SK-N-SH (cell line): ENCODE measurements at places on chromosomes 5 and 9.

- no peak for DNase-seq
These were observed 43.9 kb upstream of the GLIPR2 start for GRCh38 chr9:36092509-36093215.

GRCh38 chr5:55600086-55600485 is 65.3 kb upstream of the PLPP1 start:
- DNase-seq: no peak

DNA sequence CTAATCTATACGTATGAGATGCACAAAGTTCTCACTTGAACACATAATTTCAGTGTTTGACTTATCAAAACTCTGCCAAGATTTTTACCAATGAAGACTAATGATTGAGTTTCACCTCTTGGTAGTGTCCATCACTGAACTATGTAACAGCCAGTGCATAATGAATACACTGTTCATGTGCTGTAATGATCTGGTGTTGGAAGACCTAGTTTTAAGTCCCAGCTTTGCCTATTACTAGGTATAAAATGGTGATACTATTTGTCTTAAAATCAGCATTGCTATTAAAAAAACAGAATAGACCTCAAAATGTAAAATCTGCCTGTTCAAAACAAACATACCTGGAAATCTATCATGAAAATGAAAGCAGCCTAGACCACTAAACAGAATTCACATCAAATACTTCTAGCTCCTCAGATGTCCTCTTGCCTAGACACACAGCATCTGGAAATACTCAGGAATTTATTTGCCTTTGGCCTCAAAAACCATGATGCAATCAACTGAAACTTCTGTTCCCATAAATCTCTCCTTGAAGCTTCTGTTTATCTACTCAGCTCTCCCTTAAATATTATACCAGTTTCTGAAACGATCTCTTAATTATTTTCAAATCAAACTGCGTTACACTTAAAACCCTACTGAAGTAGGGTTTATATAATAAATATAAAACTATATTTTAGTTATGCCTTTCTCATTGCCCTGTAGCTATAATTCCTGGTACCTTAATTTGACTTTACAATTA is 38.1 kb downstream of the MRPS27 start:
- peak; percentile 45 for DNase-seq

- DNase-seq: no peak
These were observed 1.1 kb downstream of the RUSC2 start for GRCh38 chr9:35490910-35491465.

GRCh38 chr5:69250593-69250992 is 15.9 kb downstream of the CDK7 start:
- no peak for DNase-seq

- no peak for DNase-seq
These were observed 107.8 kb downstream of the NUDT12 start for GRCh38 chr5:103454770-103455169.

GRCh38 chr9:127437497-127438264 is 13.5 kb downstream of the ZNF79 start:
- DNase-seq: no peak

DNA sequence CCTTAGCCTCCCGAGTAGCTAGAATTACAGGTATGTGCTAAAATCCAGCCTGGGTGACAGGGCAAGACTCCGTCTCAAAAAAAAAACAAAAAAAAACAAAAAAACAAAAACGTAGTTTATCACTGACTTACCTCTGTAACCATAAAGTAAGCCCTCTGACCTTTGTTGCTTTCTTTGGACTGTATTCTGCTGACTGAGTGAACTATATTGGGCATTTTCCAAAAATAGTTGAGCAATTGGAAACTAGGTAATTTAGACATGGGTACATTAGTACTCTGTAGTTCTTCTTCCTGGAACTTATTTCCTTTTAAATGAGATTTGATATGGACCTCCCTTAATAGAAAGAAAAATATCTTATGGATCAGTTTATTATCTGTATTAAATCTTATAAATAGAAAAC is 66.6 kb downstream of the ANKHD1 start:
- no peak for DNase-seq

- no peak for DNase-seq
These were observed 13.0 kb upstream of the CAMSAP1 start for GRCh38 chr9:135920256-135920930.

DNA sequence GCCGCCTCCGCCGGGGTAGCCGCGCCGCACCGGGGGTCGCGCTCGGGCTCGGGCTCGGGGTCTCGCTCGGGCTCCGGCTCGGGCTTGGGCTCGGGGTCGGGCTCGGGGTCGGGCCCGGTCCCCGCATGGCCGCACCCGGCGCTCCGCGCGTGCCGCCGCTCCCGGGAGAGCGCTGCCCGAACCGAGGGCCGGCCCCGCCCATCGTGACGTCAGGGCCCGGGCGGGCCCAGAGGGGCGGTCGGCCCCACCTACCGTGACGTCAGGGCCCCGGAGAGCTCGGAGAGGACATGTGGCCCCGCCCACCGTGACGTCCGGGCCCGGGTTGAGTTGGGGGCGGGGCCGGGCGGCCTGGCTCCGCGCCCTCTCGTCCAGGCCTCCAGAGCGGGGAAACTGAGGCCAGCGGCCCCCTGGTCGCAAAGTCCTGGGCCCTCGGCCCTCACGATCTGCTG is at the start of gene NSMF:
Gene NSMF, minus strand, starts transcription at position 183 of the 449 bp plus-strand sequence. CDS start 232 bp downstream, outside the sequence.
- DNase-seq: peak; percentile 100

- DNase-seq: no peak
These were observed 69.0 kb downstream of the TRIO start for GRCh38 chr5:14211818-14212803.

DNA sequence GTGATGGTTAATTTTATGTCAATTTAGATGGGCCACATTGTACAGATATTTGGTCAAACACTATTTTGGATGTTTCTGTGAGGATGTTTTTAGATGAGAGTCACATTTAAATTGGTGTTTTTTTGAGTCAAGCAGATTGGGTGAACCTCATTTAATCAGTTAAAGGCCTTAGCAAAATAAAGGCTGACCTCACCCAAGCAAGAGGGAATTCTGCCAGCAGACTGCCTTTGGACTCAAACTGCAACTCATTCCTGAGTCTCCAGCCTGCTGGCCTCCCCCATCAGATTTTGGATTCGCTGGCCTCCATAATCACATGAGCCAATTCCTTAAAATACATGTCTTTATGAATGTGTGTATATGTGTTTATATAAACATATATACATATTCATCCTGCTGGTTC is 282.7 kb upstream of the POU5F2 start:
- no peak for DNase-seq

- no peak for DNase-seq
These were observed 14.9 kb downstream of the BRD3OS start for GRCh38 chr9:134040176-134040565.

- no peak for DNase-seq
These were observed 35.7 kb upstream of the NTNG2 start for GRCh38 chr9:132125944-132126679.

- DNase-seq: peak; percentile 61
These were observed 118.0 kb downstream of the ESM1 start for GRCh38 chr5:54867310-54867944.

GRCh38 chr9:78900500-78900899 is 603.6 kb downstream of the PSAT1 start:
- no peak for DNase-seq

- DNase-seq: no peak
These were observed 1434.5 kb upstream of the CDH6 start for GRCh38 chr5:29758986-29759421.

- DNase-seq: no peak
These were observed 488.7 kb upstream of the CCNG1 start for GRCh38 chr5:162948677-162949076.

GRCh38 chr9:97387936-97388684 is 23.8 kb upstream of the TDRD7 start:
- no peak for DNase-seq

GRCh38 chr5:133799571-133800237 is 168.7 kb downstream of the C5orf15 start:
- DNase-seq: peak; percentile 42

GRCh38 chr9:2634818-2635217 is 13.2 kb downstream of the VLDLR start:
- DNase-seq: no peak

GRCh38 chr9:134531220-134531970 is 110.2 kb upstream of the COL5A1 start:
- DNase-seq: no peak

- no peak for DNase-seq
These were observed 4.6 kb upstream of the SAR1B start for GRCh38 chr5:134637116-134637721.

- no peak for DNase-seq
These were observed 246.5 kb downstream of the PCSK5 start for GRCh38 chr9:76136986-76137385.

DNA sequence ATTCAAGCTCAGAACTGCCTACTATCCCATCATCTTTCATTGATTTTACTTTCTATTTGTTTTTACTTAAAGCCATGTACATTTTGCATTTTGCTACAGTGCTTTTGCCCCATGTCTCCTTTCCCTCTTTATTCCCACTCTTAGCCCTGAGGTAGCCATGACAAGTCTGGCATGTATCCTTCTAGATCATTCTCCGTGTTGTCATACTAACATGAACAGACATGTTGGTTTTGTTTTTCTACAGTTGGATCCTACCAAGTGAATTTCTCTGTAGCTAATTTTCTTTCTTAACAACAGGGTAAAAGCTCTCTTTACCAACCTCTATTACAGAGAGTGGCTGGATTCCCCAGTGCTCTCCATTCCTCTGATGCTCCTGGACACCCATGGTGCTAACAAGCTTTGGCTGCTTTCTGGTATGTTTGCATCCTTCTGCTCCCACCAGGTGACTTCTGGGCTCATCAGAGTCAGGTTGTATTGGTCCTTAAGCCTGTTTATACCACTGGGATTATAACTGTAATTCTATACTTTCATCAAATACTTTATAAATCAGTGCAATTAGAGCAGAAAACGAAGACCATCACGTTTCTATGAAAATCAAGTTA is 38.8 kb upstream of the BOD1 start:
- no peak for DNase-seq

DNA sequence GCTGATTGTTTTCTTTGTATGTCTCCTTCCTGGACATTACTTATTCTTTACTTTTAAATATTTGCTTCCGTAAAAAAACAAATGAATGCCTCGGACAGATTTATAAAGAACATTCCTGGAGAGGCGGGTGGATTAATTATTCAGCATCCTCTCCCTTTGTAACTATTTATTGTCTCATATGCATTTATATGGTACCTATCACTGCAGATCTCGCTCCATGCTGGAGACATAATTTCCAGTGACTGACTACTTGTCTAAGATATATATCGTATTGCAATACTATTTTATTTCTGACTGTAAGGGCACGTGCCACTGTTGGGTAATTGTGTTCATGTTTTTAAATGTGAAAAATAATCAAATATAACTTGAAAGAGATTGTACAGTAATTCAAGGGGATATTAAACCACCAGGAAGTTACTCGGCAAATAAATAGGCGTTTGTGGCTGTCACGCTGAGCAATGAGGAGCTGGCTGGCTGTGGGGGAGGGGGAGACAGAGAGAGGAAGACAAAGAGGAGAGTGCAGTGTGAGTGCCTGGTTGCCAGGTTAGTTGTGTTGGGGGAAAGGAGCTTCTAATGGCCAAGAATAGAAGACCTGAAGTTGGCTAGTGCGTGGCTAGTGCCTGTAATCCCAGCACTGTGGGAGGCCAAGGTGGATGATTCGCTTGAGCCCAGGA is 131.8 kb upstream of the GABRP start:
- no peak for DNase-seq

DNA sequence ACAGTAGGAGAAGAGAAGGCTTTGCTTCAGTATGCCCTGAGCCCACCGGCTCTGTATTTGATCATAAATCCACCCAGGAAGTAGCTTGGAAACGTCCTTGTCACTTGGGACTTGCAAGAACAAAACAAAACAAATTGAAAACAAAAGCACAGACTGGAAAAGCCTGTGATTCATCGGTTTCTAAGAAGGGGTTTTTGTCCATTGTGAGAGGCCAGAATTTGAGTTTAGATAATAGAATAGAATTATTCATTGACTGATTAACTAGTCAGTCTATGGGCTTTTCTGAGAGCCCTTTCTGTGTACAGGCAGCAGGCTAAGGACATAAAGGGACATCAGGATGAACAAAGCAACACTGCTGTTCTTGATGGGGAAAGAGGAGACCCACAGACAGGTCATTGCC is 424.8 kb downstream of the IRX1 start:
- DNase-seq: no peak

DNA sequence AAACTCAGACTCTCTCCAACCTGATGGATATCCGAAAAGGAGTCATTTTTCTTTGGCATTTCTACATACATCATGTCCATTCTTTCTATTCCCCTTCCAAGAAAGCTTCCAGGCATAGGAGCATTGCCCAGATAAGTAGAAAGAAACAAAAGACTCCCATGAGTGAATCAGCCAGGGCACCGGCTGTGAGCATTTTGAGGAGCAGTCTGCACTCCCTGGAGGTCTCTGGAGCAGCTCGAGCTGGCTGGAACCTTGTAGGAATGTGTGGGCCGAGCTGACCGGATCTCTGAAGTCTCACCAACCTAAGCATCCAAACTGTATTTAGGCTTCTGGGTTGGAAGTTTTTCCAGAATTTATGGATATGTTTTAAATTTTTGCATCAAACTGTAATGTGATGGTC is 161.4 kb upstream of the TRPC7 start:
- DNase-seq: no peak

DNA sequence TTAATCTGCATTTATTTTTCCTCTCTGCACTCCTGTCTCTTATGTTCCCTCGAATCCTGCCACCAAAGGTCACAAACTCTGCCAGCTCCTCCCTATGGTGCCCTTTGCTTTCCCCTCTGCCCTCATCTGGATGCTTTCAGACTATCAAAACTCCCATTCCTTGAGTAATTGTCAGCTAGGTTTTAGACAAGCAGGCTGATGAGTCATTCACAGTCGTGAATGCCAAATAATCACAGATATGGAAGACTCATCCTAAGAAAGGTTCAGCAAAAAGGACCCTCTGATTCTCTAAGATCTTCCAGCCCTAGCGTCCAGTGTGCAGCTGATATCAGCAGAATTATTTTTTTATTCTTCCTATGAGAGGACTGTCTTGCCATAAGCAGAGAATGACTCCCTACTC is 104.5 kb upstream of the NUDT12 start:
- DNase-seq: no peak

- no peak for DNase-seq
These were observed 449.6 kb upstream of the CHD1 start for GRCh38 chr5:99378443-99378842.

- DNase-seq: no peak
These were observed 84.4 kb upstream of the SPIN1 start for GRCh38 chr9:88303721-88304451.

GRCh38 chr9:25003686-25004085 is 458.0 kb upstream of the IZUMO3 start:
- no peak for DNase-seq

- DNase-seq: no peak
These were observed 3.8 kb downstream of the COL23A1 start for GRCh38 chr5:178586396-178586795.

DNA sequence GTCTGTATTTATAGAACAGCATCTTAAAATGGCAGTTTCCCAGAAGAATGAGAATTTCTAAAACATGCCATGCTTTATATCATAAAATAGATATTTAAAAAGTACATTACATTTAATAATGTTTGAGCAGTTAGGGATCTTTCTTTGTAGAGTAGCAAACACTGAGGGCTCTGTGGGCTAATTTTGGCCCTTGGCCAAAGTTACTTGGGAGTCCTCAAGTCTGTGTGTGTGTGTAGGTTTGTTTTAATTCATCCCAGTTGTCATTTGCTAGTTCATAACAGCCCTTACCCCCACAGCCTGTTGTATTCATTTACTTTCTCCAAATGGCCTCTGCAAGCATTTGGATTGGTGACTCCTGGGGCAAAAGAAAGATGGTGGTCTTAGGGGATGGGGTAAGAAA is 576.4 kb upstream of the SGCD start:
- no peak for DNase-seq
